ENCODE measurements at places on chromosomes 3 and 15. TPM values are rescaled to one million over a fixed set of nuclear protein-coding genes. Genes with fewer than 3 reads are reported as not detected.

DNA sequence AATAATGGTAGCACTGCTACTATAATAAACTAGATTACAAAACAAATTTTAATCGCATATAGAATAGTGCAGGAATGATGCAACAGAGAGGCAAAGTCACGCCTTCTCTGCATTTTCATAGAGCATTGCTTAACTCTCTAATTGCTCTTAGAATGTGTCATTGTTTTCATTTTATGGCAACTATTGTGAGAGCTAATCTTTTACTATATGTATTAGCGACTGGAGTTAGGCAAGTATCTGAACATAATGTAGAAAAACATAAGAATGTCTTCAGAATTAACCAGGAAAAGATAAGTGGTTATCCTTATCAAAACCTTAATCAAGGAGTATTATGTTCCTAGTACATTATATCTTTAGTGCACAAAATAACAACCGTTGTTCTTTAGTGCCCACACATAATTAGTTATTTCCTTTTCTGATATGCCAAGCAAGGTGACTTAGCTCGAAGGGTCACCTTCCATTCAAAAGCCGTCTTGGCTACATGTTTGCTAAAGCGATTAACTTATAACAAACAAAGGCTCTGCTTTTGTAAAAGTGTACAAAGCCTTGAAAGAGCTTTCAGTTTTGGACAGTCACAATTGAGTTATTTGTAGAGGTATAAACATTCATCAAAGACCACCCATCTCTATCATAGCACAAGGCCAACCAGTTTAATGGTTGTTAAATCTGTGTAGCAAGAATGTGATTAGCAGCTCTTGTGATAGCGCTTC, 1328.9 kb downstream of the ROBO2 start:
- no peaks in the 10 kb centered on the region for H3K36me3 ChIP-seq
- H3K27me3 ChIP-seq, result no peaks in the 10 kb centered on the region
- H3K4me1 ChIP-seq, result no peaks in the 10 kb centered on the region
- H3K27ac ChIP-seq, result no peak overlapping the region
- no peak for DNase-seq

ARGFX gene
- total RNA-seq, result not detected

COLQ gene
- total RNA-seq, result 4.5 TPM

GRCh38 chr15:32956711-32957110, 237.8 kb downstream of the FMN1 start:
- no peak overlapping the region for H3K4me3 ChIP-seq
- H3K27ac ChIP-seq, result no peak overlapping the region
- no peak for DNase-seq
- no peaks in the 10 kb centered on the region for H3K4me1 ChIP-seq
- no peaks in the 10 kb centered on the region for H3K27me3 ChIP-seq
- no peaks in the 10 kb centered on the region for H3K36me3 ChIP-seq

- no peaks in the 10 kb centered on the region for H3K36me3 ChIP-seq
- no peak overlapping the region for H3K27ac ChIP-seq
- H3K4me3 ChIP-seq, result no peak overlapping the region
- no peak for DNase-seq
- H3K27me3 ChIP-seq, result no peaks in the 10 kb centered on the region
- no peaks in the 10 kb centered on the region for H3K4me1 ChIP-seq
Measured at GRCh38 chr3:90056281-90057032, 949.0 kb downstream of the EPHA3 start.

DNA sequence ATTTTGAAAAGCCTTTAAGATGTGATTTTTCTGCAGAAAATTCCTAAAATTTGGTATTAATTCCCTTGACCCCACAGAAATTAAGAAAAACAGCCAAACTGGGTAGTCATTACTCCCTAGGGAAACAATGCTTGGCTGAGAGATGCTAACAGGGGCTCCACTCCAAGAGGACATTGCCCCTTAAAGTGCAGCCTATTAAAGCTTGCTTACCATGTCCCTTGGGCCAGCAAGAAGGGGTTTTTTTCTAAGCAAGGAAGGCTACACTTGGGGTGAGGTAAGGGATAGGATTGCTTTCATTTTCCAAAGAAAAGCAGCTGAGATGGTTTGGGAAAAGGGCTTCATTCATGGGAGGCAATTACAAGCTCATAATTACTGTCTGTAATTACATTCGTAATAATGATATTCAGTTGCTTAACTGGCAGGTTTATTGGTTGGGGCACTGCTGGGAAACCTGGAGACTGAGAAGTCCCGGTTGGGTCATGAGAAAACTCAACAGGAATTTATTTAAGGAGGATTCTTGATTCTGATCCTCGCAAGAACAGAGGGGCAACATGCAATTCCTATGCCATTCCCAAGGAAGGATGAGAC, 247.5 kb downstream of the NR1D2 start:
- H3K27me3 ChIP-seq, result no peaks in the 10 kb centered on the region
- DNase-seq, result no peak
- H3K4me1 ChIP-seq, result peaks cover 14% of the 10 kb centered on the region
- no peaks in the 10 kb centered on the region for H3K36me3 ChIP-seq

DNA sequence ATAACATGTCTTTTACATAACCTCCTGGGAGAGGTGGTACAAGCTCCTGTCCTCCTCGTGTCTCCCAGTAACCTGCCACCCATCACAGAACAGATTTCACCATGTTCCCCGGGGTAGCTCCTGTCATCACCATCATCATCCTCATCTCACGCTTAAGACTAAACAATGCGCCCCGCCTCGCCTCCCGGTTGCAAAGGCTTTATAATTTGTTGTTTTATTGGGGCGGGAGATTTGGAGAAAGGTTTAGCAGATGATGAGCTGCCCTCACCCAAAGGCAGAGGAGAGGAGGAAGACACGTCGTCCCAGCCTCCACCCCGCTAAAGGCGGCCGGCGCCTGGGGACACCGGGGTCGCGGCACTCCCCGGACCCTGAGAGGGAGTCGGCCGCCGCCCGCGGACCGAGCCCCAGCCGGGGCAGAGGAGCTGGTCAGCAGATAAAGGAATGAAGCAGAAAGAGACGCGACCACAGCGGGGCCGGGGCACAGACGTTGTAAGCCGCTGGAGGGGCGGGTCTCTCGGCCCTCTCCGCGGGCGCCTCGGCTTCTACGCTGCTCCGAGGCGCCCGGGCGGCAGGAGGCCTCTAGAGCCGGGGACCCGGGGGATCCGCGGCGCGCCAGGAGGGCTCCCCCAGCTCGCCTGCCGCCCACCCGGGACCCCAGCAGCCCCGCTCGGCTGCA, 589 bp downstream of the HERC1 start:
- H3K36me3 ChIP-seq, result no peaks in the 10 kb centered on the region
- peaks cover 15% of the 10 kb centered on the region for H3K4me1 ChIP-seq
- no peaks in the 10 kb centered on the region for H3K27me3 ChIP-seq

- no peak for DNase-seq
- no peak overlapping the region for H3K27ac ChIP-seq
- H3K4me3 ChIP-seq, result no peak overlapping the region
- no peaks in the 10 kb centered on the region for H3K27me3 ChIP-seq
Measured at GRCh38 chr3:127886231-127886955, 28.6 kb upstream of the KBTBD12 start.

SLC6A20 gene
- 0.39 TPM for total RNA-seq

GRCh38 chr3:58528629-58529028, 8.4 kb downstream of the ACOX2 start:
- no peak overlapping the region for H3K27ac ChIP-seq
- no peak overlapping the region for H3K4me3 ChIP-seq
- no peaks in the 10 kb centered on the region for H3K27me3 ChIP-seq
- no peaks in the 10 kb centered on the region for H3K36me3 ChIP-seq
- peak; percentile 37 for DNase-seq

- no peaks in the 10 kb centered on the region for H3K36me3 ChIP-seq
- H3K4me3 ChIP-seq, result no peak overlapping the region
- no peak overlapping the region for H3K27ac ChIP-seq
- H3K27me3 ChIP-seq, result no peaks in the 10 kb centered on the region
- H3K4me1 ChIP-seq, result no peaks in the 10 kb centered on the region
- peak; percentile 45 for DNase-seq
Measured at GRCh38 chr3:58691997-58692396, 25.4 kb upstream of the FAM3D start.

SOX2 gene
- not detected for total RNA-seq

HTR3E gene
- total RNA-seq, result not detected

SLC24A5 gene
- total RNA-seq, result not detected

DNA sequence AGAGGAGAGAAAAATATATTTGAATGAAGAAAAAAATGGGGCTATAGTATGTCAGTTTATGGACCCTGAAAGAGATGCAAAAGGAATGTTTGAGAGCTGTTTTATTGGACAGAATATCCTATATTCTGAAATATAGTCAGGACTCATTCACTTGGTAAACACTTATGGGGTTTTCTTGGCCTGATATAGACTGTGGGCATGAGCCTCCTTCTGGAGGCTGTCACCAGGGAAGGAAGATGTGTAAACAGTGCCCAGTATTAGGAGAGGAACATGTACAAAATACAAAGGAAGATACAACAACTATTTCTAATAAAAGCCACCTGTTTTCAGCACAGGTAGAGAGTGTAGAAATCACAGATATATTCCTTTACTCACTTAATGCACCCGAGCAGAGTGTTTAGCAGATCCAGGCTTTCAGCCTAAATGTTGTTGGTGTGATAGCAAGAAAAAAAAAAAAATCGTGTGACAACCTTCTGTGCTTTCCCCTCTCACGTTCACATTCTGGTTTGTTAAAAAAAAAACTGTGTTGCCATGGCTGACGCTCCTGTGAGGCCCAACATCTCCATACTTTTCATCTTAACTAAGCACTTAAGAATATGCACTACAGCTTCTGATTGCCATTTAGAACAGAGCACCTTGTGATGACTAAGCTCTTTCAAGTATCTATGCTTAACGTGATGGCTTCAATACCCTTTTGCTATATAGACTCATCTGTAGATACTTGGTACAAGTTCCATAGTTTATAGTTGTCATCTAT, 134.1 kb downstream of the MBNL1 start:
- H3K36me3 ChIP-seq, result no peaks in the 10 kb centered on the region
- no peak for DNase-seq
- peaks cover 60% of the 10 kb centered on the region for H3K4me1 ChIP-seq
- H3K27ac ChIP-seq, result peak overlapping the region; percentile 44
- H3K4me3 ChIP-seq, result no peak overlapping the region

DNA sequence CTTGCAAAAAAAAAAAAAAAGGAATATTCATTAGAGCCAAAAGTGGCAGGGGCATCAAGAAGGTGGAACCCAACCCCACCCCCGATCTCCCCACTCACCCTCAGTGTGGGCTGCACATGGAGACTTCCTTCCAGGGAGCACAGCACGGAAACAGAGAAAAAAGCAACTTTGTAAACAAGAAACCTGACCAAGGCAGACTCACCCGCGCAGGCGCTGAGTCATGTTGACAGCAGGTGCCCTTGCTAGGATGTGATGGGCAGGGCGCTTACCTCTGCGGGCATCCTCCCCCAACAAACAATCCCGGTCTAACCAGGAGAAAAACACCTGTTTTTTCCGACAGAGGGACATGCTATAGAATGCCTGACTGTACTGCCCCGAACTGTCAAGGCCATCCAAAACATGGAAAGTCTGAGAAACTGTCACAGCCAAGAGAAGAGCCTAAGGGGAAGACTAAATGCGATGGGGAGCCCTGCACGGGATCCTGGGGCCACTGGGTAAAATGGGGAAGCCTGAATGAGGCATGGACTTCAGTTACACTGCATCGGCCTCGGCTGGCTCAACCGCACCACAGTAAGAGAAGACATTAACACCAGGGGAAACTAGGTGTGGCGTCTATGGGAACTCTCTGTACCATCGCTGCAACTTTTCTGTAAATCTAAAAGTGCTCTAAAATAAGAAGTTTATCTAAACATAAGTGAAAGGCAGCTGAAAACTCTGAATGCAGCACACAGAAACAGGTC, 66.7 kb upstream of the GATA2 start:
- no peak overlapping the region for H3K27ac ChIP-seq
- no peak overlapping the region for H3K4me3 ChIP-seq
- H3K4me1 ChIP-seq, result peaks cover 10% of the 10 kb centered on the region
- no peak for DNase-seq
- peaks cover 25% of the 10 kb centered on the region for H3K27me3 ChIP-seq

- H3K27ac ChIP-seq, result no peak overlapping the region
- no peak overlapping the region for H3K4me3 ChIP-seq
- no peaks in the 10 kb centered on the region for H3K27me3 ChIP-seq
- no peaks in the 10 kb centered on the region for H3K36me3 ChIP-seq
- no peak for DNase-seq
- no peaks in the 10 kb centered on the region for H3K4me1 ChIP-seq
Measured at GRCh38 chr3:128714887-128715491, 11.0 kb upstream of the RAB7A start.

DNA sequence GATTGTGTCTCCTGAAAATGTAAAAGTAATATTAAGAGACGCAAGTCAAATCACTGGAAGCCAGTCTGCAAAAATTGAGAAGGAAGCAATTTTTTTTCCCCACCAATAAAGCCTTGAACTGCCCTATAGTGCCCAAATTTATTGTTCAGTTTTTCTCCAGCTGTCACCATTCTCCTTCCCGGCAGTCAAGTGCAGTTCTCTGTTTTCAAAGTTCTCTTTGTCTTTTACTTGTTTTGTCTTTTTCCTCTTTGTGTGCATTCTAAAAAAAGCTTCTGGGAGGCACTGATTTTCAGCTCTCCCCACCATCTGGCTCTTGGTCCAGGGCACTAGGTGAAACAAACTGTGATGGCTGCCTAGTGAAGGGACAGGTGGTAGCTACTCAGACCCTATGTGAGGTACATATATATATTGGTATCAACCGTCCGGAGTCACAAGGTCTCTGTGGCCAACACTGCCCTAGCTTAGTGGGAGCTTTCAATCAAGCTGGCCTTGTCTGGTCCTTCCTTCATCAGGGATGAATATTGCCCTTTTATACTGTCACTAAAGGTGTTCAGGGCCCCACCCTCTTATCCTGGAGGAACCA, 6.1 kb upstream of the CLRN1 start:
- H3K27ac ChIP-seq, result no peak overlapping the region
- H3K4me1 ChIP-seq, result no peaks in the 10 kb centered on the region
- H3K36me3 ChIP-seq, result no peaks in the 10 kb centered on the region

GRCh38 chr3:81726132-81726531, 35.3 kb downstream of the GBE1 start:
- peak; percentile 33 for DNase-seq
- peaks cover 9% of the 10 kb centered on the region for H3K4me1 ChIP-seq
- no peak overlapping the region for H3K4me3 ChIP-seq
- no peaks in the 10 kb centered on the region for H3K27me3 ChIP-seq
- no peak overlapping the region for H3K27ac ChIP-seq
- no peaks in the 10 kb centered on the region for H3K36me3 ChIP-seq

DNA sequence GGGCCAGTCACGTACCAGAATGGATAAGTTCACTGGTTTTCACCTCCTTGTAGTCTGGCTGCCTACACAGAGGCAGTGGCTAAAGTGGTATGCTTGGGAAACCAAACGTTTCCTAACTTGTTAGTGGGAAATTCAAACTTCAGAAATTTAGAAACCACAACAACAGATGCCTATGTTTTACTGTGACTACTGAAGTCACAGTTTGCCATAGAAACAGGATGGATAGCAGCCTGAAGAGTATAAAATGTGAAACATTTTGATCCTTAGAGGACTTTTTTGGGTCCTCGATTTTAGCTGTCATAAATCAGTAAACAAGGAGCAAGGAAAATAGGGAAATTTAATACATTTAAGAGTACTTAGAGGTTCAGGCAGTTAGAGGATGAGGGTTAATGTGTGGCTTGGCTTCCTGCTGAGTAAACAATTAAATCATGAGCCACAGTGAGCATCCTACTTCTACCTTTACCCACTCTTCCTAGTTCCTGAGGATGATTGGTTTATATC, 48.6 kb downstream of the CMSS1 start:
- no peak overlapping the region for H3K27ac ChIP-seq
- H3K27me3 ChIP-seq, result no peaks in the 10 kb centered on the region
- DNase-seq, result peak; percentile 77
- H3K36me3 ChIP-seq, result no peaks in the 10 kb centered on the region
- no peak overlapping the region for H3K4me3 ChIP-seq
